Activated CD4-positive, alpha-beta T cell treated with anti-CD3 and anti-CD28 coated beads for 36 hours (primary cell): ENCODE measurements at places on chromosomes 16 and 17. TPM values are rescaled to one million over a fixed set of nuclear protein-coding genes. Genes with fewer than 3 reads are reported as not detected.
A peak's percentile ranks its signal among the peaks of the same experiment; 100 is the strongest.

GRCh38 chr17:34771891-34772290 lies 189.4 kb downstream of the CCT6B start:
- H3K4me1 ChIP-seq = no peaks in the 10 kb centered on the region
- H3K27ac ChIP-seq = no peak overlapping the region
- peaks cover 25% of the 10 kb centered on the region for H3K27me3 ChIP-seq
- DNase-seq = no peak
- no peaks in the 10 kb centered on the region for H3K36me3 ChIP-seq
- H3K4me3 ChIP-seq = no peak overlapping the region

GRCh38 chr17:527247-527646 lies 174.6 kb upstream of the RPH3AL start:
- H3K27ac ChIP-seq = no peak overlapping the region
- DNase-seq = no peak

GRCh38 chr16:86508947-86509758 lies 1.2 kb upstream of the FOXF1 start:
- peaks cover 61% of the 10 kb centered on the region for H3K27me3 ChIP-seq
- peak overlapping the region; percentile 0 for H3K27ac ChIP-seq
- peaks cover 32% of the 10 kb centered on the region for H3K4me1 ChIP-seq
- DNase-seq = peak; percentile 41
- no peaks in the 10 kb centered on the region for H3K36me3 ChIP-seq

DNA sequence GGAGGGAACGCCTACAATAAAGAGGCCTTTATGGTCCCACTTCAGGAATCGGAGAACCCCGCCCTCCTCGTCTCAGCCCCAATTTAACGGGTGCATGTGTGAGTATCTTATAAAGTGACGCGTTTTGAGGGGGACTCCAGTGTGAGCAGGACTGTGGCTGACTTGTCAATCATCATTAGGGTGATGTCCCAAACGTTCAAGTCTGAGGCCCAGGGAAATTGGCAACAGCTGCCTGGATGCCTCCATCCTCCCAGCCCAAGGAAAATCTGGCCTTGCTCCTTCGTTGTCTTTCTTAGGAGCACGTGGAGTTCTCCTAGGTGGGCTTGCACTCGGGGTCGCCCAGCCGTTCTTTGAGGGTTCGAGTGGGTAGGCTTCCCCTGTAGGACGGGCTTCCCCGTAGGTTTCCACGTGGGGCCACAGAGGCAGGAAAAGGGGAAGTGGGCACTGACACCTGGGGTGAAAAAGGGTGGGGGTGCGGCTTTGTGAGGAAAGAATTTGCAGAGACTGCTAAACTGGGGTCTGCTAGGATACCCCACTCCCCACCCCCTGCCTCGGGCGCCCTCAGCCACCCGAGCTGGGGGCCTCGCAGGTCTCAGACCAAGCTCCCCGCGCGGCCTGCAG lies 561 bp upstream of the HERPUD1 start:
- peak; percentile 32 for DNase-seq
- peak overlapping the region; percentile 98 for H3K4me3 ChIP-seq
- H3K4me1 ChIP-seq = peaks cover 33% of the 10 kb centered on the region

GRCh38 chr16:67936880-67937605 lies 393 bp upstream of the PSMB10 start:
- no peaks in the 10 kb centered on the region for H3K27me3 ChIP-seq
- H3K4me1 ChIP-seq = peaks cover 42% of the 10 kb centered on the region
- H3K36me3 ChIP-seq = peaks cover 55% of the 10 kb centered on the region
- H3K4me3 ChIP-seq = peak overlapping the region; percentile 100
- H3K27ac ChIP-seq = peak overlapping the region; percentile 100

DNA sequence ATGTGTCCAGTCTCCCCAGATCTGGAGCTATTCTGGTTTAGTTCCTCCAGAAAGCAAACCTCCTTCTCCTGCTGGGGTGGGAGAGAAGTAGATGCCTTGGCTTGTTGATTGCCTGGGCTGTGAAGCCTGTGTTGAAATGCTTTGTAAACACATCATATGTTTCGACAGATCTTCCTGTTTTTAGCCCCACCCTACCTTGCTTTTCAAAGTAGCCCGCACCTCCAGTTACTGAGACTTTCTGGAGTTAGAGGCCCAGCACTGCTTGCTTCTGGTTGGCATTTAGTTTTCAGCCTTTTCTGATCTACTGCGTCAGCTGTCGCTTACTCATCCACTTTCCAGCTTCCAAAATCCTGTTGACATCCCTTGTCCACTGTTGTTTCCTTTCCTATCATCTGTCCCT lies 17.9 kb upstream of the NDEL1 start:
- no peak for DNase-seq
- peaks cover 10% of the 10 kb centered on the region for H3K4me1 ChIP-seq
- no peaks in the 10 kb centered on the region for H3K36me3 ChIP-seq

DNA sequence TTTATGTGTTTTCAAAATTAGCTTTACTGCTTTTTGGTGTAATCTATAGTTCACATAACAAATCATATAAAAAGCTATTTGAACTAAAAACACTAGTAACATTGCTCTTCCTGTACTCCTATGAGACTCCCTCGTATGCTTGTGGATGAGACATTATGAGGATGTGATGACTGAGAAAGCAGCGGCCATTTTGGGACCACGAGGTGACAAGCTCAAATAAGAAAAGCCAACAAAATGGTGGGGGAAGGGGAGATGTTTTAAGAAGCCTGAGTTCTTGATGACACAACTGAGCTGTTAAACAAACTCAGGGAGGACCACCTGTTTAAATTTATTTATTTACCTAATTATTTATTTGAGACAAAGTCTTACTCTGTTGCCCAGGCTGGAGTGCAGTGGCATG lies 4.5 kb downstream of the CCL18 start:
- no peak overlapping the region for H3K4me3 ChIP-seq
- DNase-seq = no peak
- no peak overlapping the region for H3K27ac ChIP-seq
- peaks cover 14% of the 10 kb centered on the region for H3K27me3 ChIP-seq
- H3K4me1 ChIP-seq = peaks cover 14% of the 10 kb centered on the region

DNA sequence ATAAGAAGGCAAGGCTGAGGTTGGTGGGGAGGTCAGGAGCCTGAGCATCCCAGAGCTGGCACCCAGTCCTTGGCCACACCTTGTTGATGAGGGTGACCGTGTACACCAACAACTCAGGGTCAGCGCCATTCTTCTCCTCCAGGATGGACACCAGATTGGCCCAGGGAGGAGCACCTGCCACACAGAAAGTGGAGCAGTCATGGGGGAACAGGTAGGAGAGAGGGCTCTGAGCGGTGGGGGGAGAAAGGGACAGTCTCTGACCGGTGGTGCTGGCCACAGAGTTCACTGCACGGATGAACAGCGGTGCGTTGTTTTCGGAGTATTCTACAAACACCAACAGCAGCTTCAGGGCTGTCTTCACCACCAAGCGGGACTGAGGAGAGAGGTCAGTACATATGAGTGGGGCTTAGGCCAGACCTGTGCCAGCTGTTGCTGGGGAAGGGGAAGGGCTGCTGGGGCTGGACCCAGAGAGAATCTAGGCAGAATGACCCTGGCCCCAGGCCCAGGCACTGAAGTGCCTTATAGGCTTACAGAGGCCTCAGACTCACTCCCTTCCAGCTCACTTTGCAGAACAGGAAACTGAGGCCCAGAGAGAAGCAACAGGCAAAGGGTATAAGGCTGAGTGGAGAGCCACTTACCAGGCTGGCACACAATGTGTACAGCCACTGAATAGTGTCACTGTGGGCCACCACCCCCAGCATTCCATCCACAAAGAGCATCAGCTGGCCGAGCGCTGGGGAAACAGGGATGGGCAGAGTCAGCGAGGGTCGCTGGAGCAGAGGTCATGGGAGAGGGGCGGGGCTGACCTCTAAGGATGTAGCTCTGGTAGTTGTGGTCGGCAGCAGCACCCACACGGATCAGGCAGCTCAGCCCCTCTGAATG lies 9.6 kb downstream of the FHOD1 start:
- DNase-seq = no peak
- no peak overlapping the region for H3K4me3 ChIP-seq
- peaks cover 33% of the 10 kb centered on the region for H3K36me3 ChIP-seq
- no peaks in the 10 kb centered on the region for H3K27me3 ChIP-seq
- H3K27ac ChIP-seq = peak overlapping the region; percentile 55

GRCh38 chr16:65782611-65783600 lies 583.6 kb upstream of the CDH5 start:
- no peaks in the 10 kb centered on the region for H3K36me3 ChIP-seq
- H3K27me3 ChIP-seq = peaks cover 2% of the 10 kb centered on the region
- no peak for DNase-seq
- no peak overlapping the region for H3K27ac ChIP-seq
- H3K4me3 ChIP-seq = no peak overlapping the region

DNA sequence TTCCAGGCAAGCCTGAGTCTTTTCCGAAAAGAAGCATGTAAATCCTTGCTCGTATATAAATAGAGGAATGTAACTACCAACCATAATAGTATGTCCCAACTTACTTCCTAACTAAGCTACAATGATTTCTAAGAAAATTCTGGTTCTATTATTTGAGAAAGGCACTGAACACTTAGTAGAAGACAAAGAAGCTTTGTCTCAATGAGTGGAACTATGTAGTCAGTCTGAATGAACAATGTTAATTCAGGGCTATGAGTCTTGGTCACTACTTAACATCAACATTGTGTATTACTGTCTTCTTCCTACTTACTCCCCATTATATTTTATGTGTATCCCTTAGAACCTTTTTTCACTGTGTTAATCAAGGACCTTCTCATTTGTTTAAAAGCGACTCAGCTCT lies 206.0 kb downstream of the CYB561 start:
- peaks cover 16% of the 10 kb centered on the region for H3K36me3 ChIP-seq
- no peak overlapping the region for H3K4me3 ChIP-seq
- no peaks in the 10 kb centered on the region for H3K27me3 ChIP-seq

GRCh38 chr17:31680126-31680525 lies 178.9 kb downstream of the COPRS start:
- H3K4me1 ChIP-seq = peaks cover 15% of the 10 kb centered on the region
- H3K27me3 ChIP-seq = peaks cover 41% of the 10 kb centered on the region
- no peaks in the 10 kb centered on the region for H3K36me3 ChIP-seq
- peak overlapping the region; percentile 27 for H3K27ac ChIP-seq
- DNase-seq = peak; percentile 80

DNA sequence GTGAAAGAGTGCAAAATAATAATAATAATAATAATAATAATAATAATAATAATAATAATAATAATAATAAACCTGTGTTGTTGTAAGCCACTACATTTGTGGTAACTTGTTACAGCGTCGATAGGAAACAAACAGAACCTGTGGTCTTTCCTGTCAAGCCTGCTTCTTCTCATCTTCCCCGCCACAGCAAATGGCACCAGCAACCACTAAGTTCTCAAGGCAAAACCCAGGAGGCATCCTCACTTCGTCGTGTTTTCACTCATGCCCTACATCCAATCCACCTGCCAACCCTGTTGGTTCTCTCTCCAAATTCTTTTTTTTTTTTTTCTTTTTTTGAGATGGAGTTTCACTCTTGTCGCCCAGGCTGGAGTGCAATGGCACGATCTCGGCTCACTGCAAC lies 34.2 kb downstream of the ITGAE start:
- no peak overlapping the region for H3K27ac ChIP-seq
- H3K4me1 ChIP-seq = peaks cover 65% of the 10 kb centered on the region
- H3K36me3 ChIP-seq = no peaks in the 10 kb centered on the region

DNA sequence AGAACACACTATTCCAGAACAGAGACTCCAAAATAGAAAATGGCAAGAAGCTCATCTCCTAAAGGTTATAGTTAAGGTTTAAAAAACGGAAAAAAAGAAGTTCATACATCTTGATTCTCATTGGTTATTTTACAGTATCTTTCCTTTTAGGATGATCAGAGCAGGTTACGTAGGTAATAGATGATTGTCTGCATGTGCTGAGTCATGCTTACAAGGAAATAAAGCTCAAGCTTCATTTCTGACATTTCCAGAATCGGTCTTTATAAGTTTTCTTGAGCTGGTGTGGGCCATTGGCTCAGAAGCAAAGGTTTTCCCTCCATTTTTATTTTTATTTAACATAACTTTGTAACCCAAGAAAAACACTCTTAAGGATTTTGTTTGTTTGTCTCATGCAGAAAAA lies 1030.3 kb upstream of the CDH8 start:
- no peaks in the 10 kb centered on the region for H3K27me3 ChIP-seq
- H3K27ac ChIP-seq = no peak overlapping the region
- DNase-seq = no peak
- H3K36me3 ChIP-seq = no peaks in the 10 kb centered on the region
- no peaks in the 10 kb centered on the region for H3K4me1 ChIP-seq

DNA sequence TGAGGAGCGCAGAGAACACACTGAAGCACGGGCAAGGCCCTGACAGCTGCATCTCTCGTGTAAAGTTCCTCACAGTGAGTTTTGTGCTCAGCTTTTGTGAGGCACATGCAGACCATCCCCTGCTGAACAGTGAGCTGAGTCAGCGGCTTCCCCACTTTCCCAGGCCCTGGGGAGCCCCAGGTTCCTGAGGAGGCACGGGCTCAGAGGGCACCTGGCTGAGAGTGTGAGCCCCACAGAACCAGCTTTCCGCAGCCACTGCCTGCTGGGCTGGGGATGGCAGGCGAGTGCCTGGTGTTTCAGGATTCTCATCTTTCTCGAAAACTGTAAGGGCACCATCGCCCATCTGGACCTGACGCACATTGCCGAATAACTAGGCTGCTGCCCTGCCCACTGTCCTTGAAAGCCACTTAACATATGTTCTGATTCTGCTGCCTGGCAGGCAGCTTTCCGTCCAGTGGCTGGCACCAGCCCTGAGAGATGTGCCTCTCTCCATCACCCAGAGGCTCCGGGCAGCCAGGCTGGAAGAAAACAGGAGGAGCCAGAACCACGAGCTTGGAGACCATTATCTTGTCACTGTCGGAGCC lies 266.7 kb upstream of the FOXF1 start:
- H3K27me3 ChIP-seq = peaks cover 30% of the 10 kb centered on the region
- H3K4me1 ChIP-seq = no peaks in the 10 kb centered on the region
- no peak overlapping the region for H3K27ac ChIP-seq
- no peak overlapping the region for H3K4me3 ChIP-seq

GRCh38 chr17:5592382-5592781 lies 8.1 kb upstream of the NLRP1 start:
- H3K27ac ChIP-seq = no peak overlapping the region
- H3K36me3 ChIP-seq = no peaks in the 10 kb centered on the region
- peaks cover under 1% of the 10 kb centered on the region for H3K4me1 ChIP-seq
- H3K4me3 ChIP-seq = no peak overlapping the region
- H3K27me3 ChIP-seq = peaks cover 9% of the 10 kb centered on the region

- no peak for DNase-seq
- no peak overlapping the region for H3K27ac ChIP-seq
- H3K4me1 ChIP-seq = no peaks in the 10 kb centered on the region
- no peaks in the 10 kb centered on the region for H3K36me3 ChIP-seq
- no peak overlapping the region for H3K4me3 ChIP-seq
These were observed 408.6 kb downstream of the HAPSTR1 start for GRCh38 chr16:9499941-9500593.

GRCh38 chr17:60471451-60471850 lies 49.2 kb downstream of the CHCT1 start:
- no peak overlapping the region for H3K4me3 ChIP-seq
- no peaks in the 10 kb centered on the region for H3K27me3 ChIP-seq
- peaks cover 29% of the 10 kb centered on the region for H3K36me3 ChIP-seq
- DNase-seq = no peak
- H3K4me1 ChIP-seq = peaks cover 5% of the 10 kb centered on the region

GRCh38 chr16:73878611-73879010 lies 418.0 kb upstream of the PSMD7 start:
- H3K4me3 ChIP-seq = no peak overlapping the region
- DNase-seq = no peak
- H3K27me3 ChIP-seq = peaks cover under 1% of the 10 kb centered on the region
- H3K27ac ChIP-seq = no peak overlapping the region
- H3K36me3 ChIP-seq = no peaks in the 10 kb centered on the region

The MRPL28 gene
- 90.2 TPM for total RNA-seq

The OTOA gene
- not detected for total RNA-seq

The SLFN14 gene
- total RNA-seq = not detected

The SOCS1 gene
- 103 TPM for total RNA-seq

The OSBPL7 gene
- 12.8 TPM for total RNA-seq

The MT1F gene
- total RNA-seq = 7.0 TPM

The RNF151 gene
- total RNA-seq = not detected

The HEATR9 gene
- 0.18 TPM for total RNA-seq

The LCAT gene
- 9.9 TPM for total RNA-seq

The PRR29 gene
- 1.0 TPM for total RNA-seq

The TPSAB1 gene
- not detected for total RNA-seq
